Occipital lobe (tissue), 3 donors: ENCODE measurements at places on chromosomes 13 and 19.
A peak's percentile ranks its signal among the peaks of the same experiment; 100 is the strongest.

DNA sequence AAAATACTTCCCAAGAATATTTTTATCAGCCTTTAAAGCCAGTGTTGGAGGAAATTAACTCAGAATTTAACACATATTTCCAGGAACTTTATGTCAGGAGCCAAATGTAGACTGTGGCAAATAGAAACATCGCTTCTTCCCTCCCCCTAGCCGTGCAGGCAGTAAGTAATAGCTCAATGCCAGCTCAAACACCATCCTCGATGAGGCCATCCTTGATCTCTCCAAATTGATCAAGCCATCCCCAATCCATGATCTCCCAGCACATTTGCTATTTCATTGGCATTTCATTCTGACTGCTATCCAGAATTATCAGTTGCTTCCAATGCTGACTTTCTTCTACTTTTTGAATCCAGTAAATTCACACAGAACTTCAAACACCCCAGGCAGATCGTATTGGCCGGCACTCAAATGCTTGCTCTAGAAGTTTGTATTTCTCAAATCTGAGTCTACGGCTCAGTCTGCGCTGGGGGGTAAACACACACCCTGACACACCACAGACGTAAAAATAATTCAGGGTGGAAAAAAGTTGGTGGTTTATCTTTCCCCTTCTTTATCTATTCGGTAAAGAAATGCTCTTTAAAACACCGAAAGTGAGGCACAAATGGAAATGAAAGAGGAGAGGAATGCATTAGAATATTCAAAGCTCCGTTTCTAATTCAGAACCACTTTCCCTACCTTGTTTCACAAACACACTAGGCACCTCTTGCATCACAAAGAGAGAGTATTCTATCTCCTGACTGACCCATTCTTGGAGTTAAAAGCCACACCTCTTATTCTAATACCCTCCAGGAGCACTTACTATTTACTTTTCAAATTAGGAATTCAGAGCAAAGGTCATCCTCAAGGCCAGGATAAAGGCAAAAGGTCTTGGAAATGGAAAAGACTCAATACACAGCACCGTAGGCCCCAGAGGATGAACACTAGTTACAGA is 991 bp downstream of the OBI1 start:
- no peak for DNase-seq

DNA sequence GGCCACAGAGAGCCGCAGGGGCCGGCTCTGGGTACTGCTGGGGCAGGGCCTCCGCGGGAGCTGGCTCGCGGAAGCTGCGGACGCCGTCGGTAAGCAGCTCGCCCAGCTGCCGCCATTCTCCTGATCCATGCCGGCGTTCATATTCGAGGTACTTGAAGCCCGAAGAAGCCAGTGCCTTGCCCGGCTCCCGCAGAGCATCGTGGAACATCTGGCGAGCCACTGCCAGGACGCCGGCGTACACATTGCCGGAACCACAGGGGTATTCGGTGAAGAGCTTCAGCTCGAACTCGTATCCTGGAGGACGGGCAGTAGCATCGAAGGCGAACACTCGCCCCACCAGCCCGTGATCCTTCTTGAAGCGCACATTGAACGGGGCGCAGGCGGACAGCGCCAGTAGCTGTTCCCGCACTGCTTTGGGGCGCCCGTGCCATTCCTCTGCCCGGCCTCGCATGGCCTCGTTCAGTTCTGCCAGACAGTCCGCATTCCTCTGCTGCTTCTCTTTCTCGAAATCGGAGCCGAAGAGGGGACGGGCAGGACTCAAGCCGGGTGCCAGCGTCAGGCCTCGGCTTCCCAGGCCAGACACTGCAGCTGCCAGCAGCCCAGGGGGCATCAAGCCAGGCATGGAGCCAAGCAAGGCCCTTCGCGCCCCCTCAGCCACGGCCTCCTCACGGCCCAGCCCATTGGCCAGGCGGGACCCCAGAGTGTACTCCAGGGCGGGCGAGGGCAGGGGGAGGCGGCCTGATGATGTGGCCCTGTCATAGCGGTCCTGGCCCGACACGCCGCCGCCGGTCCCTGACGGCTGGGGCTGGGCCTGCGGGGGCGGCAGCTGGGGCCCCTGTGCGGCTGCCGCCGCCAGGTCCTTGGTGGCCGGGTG is 1.0 kb downstream of the IRF2BP1 start:
- no peak for DNase-seq

DNA sequence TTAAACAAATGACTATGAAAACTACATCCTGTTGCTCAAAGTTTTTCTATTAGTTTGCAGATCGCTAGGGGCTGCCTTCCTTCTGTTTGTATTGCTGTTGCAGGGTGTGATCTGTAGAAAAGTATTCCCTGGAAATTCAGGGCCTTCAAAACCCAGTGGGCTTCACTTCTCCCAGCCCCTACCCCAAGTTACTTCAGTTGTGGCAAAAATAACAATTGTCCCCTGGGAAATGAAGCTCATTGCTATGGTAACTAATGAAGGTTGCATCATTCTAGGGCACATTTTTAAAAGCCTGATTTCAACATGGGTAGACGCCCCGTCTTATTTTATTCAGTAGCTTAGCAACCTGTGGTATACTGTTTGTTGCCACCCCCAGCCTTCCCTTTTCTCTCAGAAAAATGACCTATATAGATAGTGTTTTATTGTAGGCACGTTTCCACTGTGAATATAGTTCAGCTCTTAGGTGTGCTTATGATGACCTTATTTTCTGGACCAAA is 60.9 kb downstream of the WDFY2 start:
- no peak for DNase-seq

DNA sequence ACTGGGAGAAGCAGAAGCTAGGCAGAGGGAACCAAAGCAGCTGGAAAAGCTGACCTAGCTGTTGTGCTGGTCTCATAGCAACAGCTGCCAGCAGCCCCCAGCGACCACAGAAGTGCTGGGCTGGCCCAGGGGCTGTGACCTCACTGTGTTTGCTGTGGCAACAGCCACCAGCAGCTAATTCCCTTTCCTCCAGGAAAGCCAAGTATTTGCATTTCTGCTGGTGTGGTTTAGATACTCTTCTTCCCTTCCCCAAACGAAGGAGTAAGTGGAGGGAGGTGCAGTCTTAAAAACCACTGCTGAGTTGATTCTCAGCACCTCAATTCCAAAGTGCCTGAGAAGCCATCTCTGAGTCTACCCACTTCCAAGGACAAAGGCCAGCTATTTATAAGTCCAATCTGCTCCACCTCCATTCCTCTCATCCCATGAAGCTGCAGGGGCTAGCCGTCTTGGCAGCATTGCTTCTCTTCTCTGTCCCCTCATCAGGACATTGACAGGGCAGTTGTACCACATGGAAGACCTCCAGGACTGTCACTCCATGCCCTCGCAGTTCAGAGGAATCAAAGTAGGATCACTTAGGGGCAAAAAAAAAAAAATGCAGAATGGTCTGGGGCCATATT is 11.5 kb upstream of the CCDC97 start:
- no peak for DNase-seq

DNA sequence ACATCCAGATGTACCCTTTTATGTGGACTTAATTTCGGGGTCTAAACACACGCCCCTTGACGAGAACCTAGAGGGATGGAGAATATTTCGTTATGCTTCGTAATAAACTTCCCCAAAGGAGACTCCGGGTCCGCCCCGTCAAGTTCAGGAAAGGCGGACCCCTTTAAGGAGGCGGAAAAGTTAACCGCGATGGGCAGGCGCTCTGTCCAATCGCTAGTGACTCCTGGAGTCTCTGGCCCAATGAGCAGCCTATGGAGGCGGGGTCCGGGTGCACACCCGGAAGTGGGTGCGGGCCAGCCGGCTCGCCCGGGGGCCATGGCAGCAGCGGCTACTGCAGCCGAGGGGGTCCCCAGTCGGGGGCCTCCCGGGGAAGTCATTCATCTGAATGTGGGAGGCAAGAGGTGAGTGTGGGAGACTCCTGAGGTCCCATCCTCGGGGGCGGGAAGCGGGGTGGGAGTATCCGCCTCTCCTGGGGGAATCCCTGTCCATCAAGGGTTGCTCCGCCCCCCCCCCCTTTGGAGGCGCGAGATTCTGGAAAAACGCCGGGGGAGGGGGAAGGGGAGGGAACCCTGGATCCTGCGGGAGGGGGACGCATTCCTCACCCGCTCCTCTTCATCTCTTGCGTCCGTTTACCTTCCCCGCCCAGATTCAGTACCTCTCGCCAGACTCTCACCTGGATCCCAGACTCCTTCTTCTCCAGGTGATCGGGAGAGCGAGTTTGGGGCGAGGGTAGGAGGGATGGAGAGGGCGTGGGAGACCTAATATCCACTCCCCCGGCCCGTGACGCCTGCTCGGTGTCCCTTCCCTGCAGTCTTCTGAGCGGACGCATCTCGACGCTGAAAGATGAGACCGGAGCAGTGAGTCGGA is at the start of gene SHKBP1:
TSS of gene SHKBP1 (plus strand) at position 289 of the 867 bp plus-strand sequence. CDS start at position 316, 27 bp downstream.
- peak; percentile 90 for DNase-seq

DNA sequence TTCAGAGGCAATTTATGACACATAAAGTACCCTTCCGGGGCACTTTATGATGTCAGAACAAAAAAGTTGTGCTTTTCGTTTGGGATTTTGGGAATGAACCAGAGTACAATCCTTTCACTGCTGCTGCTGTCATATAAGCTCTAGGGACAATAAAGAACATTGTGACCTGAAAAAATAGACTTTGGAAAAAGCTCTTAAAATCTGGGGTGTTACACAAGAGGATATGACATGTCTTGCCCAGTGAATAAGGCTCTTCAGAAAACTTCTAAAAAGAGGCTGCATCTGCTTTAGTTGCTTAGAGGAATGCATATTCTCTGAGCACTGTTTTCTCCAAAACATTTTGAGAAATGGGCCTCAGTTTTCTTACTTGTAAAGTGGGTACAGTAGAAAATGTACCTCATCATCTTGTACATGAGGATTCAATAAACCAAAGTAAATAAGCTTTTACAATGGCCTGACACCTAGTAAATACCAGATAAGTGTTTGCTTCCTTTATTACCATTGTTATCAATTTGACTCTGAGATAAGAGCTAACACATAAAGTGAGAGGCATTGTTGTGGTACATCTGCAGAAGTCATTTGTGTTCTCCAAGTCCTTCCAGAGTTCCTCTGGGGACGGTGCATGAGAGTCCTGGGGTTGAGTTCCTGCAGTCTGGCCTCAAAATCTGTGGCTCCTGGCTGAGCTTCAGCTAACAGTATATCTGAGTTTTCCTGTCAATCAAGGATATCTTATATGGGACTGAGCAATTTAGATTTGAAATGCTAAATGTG is 67.4 kb upstream of the EDNRB start:
- no peak for DNase-seq
